ENCODE measurements at places on chromosomes 7 and 10. TPM values are rescaled to one million over a fixed set of nuclear protein-coding genes. Genes with fewer than 3 reads are reported as not detected.

GRCh38 chr7:102431617-102432298 lies 1.6 kb upstream of the ORAI2 start:
- no peak for DNase-seq

DNA sequence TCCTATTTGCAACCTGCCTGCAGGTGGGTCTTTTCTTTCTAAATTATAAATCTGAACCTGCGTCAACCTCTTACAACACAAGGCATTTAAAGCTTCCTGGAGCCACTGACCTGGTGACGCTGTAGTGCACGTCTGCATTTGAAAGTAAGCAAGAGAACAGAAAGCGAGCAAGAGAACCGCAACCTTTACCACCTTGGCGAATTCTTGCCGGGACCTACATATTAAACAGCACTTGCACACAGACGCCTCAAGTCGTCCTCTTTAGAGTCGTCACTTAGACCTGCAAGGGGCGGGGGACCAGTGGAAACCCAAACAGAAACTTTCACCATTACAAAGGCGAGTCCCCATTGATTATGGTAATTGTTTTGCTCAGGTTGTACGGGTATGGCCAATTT lies 9.5 kb downstream of the GLI3 start:
- no peak for DNase-seq

DNA sequence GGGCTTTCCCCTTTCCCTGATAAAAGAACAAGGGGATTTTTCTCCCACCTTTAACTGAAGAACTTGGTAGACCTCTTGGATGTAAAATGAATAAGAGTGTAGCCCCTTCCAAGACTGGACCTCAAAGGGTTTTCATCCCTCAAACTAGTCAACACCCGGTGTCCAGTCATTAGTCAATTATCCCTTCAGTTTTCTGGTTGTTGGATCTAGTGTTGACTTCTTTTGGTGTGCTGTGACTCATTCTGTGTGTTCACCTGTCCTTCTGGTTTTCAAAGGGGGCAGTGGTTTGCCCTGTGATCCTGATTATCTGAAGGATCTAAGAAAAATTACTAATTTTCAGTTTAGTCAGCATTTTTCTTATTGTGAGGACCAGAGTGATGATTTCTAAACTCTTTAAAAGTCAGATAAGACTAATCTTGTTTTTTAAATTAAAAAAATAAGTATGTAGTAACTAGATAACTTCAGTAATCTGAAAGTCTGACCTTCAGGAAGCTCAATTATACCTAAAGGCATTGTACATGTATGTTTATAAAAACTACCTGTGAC lies 583.5 kb downstream of the CNTNAP2 start:
- no peak for DNase-seq

DNA sequence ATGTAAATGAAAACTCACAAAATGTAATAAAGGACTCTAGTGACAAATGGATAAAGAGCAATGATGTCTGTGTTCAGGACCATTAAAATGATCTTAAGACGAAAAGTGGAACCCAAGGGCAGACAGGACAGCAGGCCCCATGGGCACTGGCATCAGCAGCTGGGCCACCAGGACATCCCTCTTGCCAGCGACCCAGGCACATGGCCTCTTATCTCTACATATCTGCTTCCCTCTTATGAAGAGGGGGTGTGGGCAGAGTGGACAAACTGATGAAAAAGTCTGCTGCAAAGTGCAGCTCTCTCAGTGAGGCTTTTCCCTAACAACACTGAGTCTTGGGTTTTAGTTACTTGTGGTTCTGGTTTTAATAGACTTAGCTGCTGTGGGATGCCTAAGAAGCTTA lies 44.8 kb upstream of the ANKRD1 start:
- no peak for DNase-seq

GRCh38 chr10:1733720-1734119 lies 3.6 kb downstream of the ADARB2 start:
- no peak for DNase-seq

DNA sequence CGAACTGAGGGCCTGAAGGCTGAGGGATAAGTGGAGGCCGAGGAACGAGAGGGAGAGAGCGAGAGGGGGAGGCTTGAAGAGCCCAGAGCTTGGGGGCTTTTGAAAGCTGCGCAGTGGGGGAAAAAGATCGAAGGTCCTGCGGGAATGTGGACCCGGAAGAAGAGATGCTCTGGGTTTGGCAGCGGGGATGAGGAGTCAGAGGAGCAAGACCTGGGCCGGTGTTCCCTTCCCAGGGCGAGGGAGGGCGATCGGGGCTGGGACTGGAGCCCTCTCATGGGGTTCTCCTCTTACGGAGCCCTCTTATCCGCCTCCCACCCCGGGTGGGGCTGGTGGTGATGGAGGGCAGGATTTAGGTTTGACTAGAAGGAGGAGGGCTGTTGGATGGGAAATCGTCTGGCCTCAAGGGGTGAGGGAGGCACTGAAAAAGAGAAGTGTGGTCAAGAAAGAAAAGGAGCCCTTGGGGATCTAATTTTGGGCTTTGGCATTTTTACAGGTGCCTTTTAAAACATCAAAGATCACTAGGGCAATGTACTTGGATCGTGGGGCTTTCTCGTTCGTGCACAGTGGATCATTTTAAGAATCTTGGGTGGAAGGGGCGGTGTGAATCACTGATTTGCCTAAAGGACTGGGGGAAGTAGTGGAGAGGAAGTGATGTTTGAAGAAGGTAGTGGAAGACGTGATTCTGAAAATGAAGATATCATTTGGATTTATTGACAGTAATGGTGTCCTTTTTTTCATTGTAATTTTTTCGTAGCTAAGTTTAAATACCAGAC lies 637 bp downstream of the SAMD8 start:
- DNase-seq = no peak

DNA sequence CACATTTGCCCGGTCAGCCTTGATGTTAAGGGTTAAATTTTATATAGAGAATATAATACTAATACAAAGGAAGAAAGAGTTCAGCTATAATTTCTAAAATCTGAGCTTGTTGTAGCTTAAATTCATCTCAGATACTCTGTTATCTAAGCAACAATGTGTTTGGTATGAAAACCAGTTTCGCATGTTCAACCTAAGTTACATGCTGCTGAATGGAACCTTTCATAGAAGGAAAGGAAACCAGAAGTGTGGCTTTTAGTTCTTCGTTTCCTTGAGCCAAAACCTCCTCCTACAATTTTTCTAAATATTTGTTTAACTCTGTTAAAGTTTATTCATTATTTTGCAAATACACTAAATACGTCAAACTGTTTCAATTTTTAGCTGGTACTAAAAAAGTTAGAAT lies 18.5 kb downstream of the AGR2 start:
- no peak for DNase-seq

GRCh38 chr10:133475821-133476640 lies 22.3 kb downstream of the SCART1 start:
- DNase-seq = no peak

DNA sequence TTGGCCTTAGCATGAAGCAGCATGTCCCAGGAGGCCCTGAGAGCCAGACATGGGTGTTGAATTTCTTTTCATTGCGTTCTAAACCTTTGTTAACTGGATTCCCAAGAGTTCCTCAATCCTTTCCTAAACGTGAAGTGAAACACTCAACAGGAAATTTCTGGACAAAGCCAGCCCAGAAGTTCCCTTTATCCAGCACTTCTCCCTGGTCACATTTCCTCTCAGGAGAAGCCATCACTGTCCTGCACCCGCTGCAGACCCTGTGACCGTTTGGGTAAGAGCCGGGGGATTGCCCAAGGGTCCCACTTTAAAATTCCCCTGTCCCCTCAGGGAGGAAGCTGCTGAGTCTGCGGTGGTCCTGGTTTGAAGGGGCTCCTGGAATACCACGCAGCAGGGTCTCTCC lies 88.0 kb upstream of the ZPBP start:
- DNase-seq = no peak

DNA sequence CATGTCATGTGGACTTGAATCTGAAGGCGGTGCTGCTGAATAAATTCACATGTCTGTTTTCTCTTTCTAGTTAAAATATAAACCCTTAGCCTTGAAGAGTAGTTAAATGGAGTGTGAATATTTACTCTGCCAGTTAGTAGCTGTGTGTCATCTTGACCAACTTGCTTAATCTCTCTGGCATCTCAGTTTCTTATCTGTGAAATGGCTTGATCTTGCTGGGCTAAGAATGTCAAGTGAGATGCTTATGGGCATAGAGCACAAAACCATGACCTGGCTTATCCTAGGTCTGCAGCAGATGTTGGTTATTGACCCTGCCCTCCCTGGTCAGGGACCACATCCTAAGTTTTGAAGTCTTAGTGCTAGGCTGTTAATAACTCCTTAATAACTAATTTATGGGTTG lies 16.6 kb downstream of the ARID5B start:
- no peak for DNase-seq

DNA sequence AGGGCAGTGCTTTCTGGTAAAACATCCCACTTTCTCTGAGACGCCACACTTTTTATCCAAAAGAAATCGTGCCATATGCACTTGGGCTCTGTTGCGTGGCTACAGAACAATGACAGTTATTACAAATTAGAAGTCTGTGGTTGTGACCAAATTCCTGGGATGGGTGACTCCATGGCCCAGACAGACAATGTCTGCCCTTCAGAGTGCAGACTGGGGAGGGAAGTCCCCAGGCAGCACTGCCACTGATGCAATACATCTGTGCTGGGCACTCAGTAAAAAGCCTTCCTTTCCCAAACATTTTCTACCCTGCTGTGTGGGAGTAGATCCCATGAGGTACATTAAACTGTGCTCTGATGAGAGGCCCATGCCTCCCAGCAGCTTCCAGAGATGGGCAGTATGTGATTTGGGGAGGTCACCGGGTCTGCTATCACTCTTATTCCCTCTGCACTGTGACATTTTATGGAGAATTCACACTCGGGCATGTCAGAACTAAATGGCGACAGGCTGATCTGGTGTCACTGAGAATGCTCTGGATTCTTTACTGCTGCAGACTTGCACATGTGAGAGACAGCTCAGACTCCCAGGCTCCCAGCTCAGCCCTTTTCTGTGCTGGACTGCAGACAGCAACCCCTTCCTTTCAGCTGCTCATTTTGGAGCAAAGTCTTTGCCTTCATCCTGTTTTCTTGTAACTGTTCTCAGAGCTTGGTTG lies 243.5 kb upstream of the ZNF32 start:
- no peak for DNase-seq

DNA sequence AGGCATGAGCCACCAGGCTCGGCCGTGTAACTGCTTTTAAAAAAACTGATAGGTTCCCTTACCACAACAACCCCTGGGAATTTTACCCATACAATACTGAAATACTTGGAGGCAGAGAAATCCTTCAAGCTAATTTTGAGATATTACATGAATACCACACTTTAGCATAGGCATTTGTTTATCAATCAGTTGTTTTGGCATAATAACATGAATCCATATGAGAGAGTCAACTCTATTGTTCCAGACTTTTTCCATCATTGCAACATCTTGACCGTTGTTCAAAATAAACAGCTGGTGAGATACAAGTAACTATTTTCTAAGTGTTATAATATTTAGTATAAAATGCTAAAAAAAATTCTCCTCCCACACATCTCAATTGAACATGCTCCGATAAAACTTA lies 36.8 kb downstream of the LAMB4 start:
- no peak for DNase-seq

DNA sequence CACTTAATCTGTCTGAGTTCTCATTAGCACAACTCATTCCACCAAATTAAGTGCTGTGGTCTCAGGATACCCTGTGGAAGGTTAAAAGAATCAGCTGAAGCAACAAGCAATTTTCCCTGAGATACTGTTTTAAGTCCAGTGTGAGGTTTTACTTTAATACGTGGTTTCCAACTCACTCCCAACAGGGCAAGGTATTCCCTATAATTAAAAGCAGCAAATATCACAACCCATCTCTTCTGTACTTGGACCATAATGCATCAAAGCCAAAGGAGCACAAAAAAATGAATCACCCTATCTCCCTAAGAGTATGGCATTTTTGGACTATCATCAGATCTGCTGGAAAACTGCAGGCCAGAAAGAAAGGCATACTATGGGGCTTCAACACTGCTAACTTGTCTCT lies 4.9 kb downstream of the CADPS2 start:
- DNase-seq = no peak

GRCh38 chr7:16532272-16532671 lies 5.6 kb downstream of the LRRC72 start:
- DNase-seq = no peak

GRCh38 chr10:85187047-85187446 lies 858.7 kb downstream of the CCSER2 start:
- DNase-seq = no peak

- no peak for DNase-seq
Measured at GRCh38 chr10:90197766-90198165, 496.4 kb downstream of the KIF20B start.

DNA sequence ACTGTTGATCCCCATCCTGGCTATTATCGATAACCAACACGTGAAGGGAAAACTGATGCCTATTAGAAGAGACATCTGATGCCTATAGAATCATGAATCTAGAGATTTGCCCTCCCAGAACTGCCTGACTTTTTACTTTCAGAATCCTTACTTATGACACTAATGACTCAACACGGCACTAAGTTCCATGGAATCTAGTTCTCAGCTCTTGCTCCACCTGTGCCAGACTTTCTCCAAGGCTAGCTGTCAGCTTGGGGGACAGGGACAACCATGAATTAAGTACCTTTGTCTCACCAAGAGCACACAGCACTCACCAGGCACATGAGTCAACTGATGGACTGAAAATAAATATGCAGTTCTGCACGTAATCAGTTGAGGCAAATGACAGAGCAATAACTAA lies 184.2 kb downstream of the FRMD4A start:
- DNase-seq = no peak

DNA sequence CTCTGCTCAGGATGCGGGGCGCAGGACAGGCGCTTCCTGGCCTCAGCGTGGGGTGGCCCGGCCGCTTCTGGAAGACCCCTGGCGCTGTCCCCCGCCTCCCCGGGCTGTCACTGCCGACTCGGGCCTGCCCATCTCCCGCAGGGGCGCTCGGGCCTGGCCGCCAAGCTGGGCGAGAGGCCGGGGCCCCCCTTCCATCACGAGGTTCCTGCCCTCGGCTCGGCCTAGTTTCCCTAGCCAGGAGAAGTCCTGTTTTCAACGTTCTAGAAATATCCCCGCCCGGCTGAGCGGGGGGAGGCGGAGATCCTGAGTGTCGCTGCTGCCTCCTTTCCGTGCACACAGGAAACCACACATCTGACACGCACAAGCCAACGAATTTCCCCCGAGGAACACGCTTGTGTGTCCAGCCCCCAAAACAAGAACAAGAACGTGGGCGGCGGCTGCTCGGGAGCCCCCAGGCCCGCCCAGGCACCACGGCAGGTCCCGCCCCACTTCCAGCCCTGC lies 33.7 kb downstream of the AP5Z1 start:
- DNase-seq = no peak

ADCYAP1R1 gene
- polyA plus RNA-seq = 253 TPM

CALHM1 gene
- 0.24 TPM for polyA plus RNA-seq

VIPR2 gene
- 10.0 TPM for polyA plus RNA-seq

RBP3 gene
- polyA plus RNA-seq = 0.41 TPM

MACROH2A2 gene
- polyA plus RNA-seq = 77.5 TPM

GDF10 gene
- 7.4 TPM for polyA plus RNA-seq

CRPPA gene
- 4.6 TPM for polyA plus RNA-seq

OPN4 gene
- not detected for polyA plus RNA-seq

SFRP4 gene
- polyA plus RNA-seq = 24.4 TPM

MPP7 gene
- 3.5 TPM for polyA plus RNA-seq

LIPN gene
- polyA plus RNA-seq = not detected

Measured in spinal cord (tissue), 10 donors.